LoVo (cell line): ENCODE measurements at places on chromosomes 7 and 10.
A peak's percentile ranks its signal among the peaks of the same experiment; 100 is the strongest.

DNA sequence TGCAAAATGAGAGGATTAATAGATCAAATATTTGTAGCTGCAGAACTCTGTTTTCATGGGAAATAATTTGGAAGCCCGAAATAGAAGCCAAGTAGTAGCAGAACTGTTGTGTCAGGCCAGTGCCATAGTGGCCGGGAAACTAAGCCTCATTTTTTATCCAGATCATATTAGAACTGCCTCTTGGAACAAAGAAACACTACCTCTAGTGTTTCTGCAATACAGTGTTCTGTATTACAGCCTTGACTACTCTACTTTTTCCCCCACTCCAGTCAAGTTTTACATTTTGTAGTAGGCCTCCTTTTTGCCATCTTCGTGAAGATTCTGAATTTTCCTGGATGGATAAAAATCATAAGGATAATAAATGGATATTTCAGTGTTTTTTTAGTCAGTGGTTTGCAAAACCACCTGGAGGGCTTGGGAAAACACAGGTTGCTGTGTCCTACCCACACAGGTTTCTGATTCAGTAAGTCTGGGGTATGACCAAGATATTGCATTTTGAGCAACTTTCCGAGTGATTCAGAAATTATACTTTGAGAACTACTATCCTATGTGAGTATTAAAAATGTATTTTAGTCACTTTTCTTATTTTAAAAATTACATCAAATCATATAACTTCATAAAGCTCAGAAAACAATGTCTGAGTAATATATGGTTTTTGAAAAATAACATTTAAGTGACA is 326.2 kb upstream of the KAT6B start:
- no peak for DNase-seq

- no peak for DNase-seq
These were observed 63.0 kb downstream of the RGS10 start for GRCh38 chr10:119479532-119479931.

DNA sequence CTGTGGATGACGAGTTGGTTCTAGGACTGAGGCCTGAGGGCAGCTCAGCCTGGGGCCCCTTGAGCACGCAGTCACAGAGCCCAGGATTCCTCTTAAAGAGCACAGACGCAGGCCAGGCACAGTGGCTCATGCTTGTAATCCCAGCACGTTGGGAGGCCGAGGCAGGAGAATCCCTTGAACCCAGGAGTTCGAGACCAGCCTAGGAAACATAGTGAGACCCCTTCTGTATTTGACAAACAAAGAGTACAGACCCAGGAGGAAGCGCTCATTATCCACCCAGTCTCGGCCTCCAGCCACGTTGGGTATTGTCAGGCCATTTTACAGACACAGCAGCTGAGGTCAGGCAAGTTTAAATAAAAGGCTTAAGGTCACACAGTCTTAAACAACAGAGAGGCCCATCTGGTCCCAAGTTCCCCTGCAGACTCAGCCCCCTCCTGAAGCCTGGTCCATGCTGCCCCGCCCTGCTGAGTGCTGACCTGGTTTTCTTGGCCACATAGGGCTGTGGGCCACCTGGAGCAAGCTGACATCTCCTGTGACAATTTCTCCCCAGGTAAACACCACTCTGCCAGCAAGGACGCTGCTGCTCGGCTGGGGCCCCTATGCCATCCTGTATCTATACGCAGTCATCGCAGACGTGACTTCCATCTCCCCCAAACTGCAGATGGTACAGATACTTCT is 12.6 kb downstream of the RGR start:
- DNase-seq: no peak

GRCh38 chr7:46625032-46625431 is 704.0 kb upstream of the IGFBP3 start:
- DNase-seq: no peak

DNA sequence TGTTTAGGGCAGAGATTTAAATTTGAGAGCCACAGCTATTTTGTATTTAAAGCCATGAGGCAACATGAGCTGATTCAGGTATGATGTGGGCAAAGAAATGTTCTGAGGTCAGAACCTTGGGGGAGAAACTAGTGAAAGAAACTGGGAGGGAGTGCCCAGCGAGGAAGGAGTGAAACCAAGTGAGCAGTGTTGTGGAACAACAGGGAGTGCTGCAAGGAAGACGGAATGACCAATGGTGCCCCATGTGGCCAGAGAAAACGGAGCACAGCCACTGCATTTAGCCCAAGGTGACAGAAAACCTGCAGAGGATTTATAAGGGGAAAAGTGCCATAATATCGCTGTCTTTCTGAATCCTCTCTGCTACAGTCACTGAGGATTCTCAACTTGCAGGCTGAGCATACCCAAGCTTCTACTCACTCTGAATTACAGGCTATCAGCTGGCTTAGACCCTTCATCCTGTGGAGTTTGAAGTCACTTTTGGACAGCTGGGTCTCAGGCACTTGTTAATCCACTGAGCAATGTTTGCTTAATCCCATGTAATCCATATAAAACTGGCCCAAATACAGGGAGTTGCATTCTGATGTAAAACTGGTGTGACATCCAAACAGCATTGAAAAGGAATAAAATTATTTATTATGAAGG is 777.3 kb downstream of the CCSER2 start:
- no peak for DNase-seq

DNA sequence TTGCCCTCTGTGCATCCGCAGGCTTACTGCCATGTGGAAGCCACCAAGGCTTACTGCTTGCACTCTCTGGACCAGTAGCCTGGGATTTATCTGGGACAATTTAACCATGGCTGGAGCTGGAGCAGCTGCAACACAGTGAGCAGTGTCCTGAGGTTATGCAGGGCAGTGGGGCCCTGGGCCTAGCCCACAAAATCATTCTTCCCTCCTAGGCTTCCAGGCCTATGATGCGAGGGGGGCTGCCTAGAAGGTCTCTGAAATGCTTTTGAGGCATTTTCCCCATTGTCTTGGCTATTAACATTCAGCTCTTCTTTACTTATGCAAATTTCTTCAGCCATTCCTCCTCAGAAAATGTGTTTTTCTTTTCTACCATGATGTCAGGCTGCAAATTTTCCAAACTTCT is 313.6 kb upstream of the CDC14C start:
- no peak for DNase-seq

DNA sequence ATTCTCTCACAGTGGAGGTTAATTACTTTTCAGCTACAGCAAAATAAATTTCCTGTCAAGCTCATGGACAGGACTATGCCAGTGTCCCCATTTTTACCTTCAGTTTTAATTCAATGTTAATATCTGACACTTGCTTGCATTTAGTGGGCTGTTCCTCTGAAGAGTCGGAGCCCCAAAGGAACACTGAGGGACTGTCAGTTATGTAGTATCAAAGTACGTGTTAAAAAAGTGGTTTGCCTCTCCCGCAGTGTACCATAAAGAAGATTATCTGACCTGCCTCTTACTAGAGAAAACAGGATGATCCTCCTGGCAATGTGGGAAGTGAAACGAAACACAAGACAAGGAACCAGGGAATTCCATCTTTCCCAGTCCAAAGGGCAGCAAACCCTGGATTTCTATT is 1010.9 kb upstream of the PHF14 start:
- DNase-seq: no peak

DNA sequence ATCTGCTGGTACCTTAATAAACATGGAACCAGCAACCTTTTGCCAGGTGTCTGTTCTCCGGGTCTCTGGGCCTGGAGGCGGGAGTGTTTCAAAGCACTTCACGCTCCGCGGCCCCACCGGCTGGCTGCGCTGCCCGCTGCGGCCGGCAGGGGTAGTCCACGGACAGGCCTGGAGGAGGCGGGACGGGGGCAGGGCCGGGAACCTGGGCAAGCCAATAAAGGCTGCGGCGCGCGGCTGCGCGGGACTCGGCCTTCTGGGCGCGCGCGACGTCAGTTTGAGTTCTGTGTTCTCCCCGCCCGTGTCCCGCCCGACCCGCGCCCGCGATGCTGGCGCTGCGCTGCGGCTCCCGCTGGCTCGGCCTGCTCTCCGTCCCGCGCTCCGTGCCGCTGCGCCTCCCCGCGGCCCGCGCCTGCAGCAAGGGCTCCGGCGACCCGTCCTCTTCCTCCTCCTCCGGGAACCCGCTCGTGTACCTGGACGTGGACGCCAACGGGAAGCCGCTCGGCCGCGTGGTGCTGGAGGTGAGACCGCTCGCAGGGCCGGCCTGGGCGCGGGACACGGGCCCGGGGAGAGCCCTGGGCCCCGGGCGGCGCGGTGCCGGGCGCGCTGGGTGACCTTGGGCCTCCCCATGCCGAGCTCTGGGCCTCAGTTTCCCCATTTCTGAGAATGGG is at the start of gene PPIF:
TSS of gene PPIF (plus strand) at position 244 of the 668 bp plus-strand sequence. CDS start at position 324, 80 bp downstream.
- DNase-seq: peak; percentile 89

GRCh38 chr7:79528421-79528820 is 75.0 kb upstream of the MAGI2 start:
- peak; percentile 44 for DNase-seq

DNA sequence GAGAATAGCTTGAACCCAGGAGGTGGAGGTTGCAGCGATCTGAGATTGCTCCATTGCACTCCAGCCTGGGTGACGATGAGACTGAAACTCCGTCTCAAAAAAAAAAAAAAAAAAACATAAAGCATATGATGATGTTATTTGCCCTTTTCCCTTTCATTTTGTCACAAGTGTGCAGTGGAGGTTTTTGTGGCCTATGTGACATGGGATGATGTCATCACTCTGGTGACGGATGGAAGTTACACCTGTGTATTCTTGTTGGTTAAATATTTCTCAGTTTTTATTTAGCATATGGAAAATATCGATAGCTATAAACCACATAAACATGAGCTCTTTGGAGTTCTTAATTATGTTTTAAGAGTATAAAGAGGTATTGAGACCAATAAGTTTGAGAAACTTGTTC is 71.8 kb upstream of the EMX2 start:
- no peak for DNase-seq

- no peak for DNase-seq
These were observed 28.0 kb downstream of the VIM start for GRCh38 chr10:17256051-17256450.

DNA sequence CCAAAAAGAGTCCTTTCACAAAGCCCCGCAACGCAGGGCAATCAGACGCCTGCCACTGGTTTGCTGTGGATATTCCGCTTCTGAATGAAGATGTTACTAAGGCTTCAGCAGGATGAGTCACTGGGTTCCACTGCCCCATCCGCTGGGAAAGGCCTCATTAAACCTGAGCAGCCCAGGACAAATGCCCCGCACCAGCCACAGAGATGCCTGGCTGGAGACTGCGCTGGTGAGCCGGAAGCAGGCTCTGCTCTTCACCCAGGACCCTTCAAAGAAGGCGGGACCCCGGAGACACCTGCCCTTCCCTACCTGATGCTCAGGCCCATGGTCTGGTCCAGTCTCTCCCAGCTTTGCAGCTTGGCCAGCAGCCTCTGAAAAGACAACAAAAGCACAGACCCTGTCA is 19.8 kb downstream of the MAD1L1 start:
- DNase-seq: no peak

DNA sequence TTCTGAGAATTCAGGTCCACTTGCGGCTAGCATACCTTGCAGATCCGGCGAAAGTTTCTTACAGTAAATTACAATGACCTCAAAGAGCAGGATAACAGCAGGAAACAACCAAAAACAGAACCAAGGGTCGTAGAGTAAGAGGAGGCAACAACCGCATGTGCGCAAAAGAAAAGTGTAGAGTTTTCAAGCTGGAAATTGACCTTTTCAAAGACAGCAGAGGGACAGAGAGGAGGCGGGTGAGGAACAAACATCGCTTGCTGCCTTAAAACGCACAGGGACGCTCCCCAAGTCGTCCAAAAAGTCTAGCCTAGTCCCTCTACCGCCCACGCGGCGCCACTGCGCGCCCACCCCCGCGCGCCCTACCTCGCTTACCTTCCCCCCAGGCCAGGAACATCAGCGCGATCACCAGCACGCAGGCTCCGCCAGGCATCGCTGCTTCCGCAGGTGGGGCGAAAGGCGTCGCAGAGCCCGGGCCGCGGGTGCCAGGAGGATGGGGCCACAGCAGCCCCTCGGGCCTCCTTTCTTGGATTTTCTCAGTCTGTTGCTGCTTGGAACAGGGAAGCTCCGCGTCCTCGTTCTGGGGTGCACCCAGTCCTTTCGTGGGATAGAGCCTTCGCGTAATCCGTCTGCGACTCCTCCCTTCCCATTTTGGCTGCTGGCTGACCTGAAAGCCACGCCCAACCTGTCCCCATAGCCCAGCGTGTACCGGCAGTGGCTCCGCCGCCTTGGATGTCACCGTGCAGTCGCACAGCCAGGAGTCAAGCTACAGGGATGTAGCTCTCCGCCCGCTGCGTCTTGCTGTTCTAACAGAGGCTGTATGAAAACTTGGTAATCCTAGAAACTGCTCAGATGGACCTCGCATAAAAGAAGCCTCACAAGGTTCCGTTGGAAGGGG is at the start of gene VWDE:
TSS of gene VWDE (minus strand) at position 579 of the 895 bp plus-strand sequence. CDS start at position 430, 149 bp downstream.
- DNase-seq: peak; percentile 93

DNA sequence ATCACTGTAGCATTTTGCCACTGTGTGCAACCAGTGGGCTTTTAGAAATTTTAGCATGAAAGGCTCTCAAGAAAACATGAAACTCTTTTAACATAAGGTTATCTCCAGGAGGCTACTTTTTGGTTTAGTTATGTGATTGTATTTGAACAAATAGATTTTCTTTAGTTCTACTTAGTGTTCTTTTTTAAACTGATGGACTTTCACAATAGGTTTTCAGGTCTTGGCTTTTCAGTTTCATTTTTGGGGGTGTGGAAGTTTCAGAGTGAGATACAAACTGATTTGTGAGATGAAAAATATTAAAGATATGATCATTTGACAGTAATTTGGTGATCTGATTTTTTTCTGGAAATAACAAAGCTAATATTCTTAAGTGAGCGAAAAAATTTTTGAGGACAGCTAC is 344.1 kb downstream of the PHF14 start:
- no peak for DNase-seq

DNA sequence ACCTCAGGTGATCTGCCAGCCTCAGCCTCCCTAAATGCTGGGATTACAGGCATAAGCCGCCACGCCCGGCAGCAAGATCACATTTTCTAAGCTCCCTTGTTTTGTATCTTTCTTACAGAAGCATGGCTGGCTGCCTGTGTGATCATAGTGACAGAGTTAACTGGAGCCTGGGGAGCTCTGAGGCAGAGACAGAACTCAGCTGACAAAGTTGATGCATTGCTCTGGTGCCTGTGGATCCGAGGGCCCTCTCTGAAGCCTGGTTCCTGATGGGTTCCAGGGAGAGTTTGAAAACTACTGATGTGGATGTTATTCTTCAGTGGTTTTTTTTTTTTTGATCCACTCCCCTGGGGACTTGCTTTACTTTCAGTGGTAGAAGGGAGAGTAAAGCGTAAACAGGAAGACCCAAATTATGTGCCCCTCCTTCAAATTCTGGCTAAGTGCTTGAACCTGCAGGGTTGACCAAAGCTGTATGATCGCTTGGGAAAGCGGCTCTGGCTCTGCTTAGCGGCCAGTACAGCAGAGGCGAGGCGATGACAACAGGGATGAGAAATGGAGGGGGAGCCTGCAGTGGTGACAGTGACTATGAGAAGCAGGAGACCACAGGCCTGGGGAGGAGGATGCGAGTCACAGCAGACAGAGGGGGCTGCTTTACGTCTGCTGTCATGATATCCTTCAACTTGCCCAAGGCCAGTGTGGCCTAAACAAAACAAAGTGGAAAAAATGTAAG is 6.8 kb upstream of the EFCAB10 start:
- no peak for DNase-seq
